ENCODE measurements at places on chromosomes 5 and 9.
A peak's percentile ranks its signal among the peaks of the same experiment; 100 is the strongest.

DNA sequence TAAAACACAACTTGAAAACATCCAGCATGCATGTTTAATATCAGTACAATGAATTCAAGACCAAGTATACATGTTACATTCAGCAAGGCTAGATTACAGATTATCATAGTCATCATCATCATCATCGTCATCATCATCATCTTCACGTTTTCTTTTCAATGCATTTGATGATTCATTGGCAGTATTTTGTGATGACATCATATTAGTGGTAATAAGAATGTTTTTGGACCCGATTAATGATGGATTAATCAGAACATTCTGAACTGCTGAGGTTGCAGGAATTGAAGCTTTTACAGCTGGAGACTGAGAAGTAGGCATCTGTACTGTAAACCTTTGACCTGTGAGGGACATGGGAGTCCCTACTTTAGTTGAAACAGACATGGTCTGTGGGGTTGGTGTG, 4.5 kb downstream of the AK6 start:
- no peak for DNase-seq

DNA sequence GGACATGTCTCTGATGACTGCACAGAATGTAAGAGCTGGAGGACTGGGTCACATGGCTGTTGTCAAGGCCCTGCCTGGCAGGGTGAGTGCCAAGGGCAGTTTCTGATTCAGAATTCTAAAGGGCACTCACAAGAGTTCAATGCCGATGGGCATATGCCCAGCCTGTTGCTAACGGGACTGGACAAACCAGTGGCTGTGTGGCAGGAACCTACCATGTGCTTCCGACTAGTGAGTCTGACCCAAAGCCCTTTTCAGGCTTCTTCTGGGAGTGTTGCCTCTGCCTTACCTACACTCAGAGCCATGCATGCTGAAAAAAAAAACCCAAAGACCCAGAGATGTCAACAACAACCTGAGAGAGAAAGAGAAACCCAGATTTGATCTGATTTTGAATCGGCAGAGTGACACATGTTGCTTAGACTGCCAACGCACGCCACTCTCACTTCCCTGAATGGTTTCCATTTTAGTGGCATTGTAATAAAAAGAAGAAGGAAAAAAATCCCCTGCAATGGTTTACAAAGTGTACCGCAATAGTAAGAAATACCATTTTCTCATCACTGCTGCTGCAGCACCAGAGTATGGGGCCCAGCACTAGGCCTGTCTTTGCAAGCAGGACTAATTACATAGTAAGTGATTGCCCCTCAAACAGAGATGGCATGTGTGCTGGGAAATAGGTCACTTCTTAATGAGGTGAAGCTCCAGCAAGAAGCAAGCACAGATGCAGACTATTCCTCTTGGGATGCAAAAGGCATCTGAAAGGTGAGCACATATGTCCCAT, 194.3 kb downstream of the PALM2AKAP2 start:
- no peak for DNase-seq

DNA sequence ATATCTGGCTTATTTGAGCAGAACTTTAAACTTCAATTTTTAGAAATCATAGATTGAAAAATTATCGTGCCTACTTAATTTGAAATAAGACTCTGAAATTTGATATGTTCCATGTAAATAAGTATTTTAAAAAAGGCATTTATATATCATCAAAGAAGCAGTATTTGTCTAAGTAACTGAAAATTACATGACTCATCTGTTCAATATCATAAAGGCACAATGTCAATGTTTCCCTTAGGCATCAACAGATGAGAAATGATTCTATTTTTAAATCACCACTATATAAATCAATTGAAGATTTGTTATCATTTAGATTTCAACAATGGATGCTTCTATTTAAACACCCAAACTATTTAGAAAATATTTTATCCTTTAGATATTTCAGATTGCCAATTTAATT, 142.9 kb upstream of the POU5F2 start:
- no peak for DNase-seq

DNA sequence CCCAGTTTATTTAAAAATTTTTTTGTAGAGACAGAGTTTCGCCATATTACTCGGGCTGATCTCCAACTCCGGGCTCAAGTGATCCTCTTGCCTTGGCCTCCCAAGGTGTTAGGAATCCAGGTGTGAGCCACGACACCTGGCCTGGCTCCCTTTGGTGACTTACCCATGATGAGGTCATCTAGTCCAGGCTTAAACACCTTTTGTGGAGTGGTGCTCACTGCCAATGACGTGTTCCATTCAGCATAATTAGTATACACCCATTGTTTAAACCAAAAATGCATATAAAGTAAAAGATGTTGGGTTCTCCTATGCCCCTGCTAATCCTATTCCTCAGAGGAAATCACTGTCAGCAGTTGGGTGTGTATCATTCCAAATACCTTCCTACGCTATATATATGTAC, 91.0 kb downstream of the HSPA4 start:
- no peak for DNase-seq

DNA sequence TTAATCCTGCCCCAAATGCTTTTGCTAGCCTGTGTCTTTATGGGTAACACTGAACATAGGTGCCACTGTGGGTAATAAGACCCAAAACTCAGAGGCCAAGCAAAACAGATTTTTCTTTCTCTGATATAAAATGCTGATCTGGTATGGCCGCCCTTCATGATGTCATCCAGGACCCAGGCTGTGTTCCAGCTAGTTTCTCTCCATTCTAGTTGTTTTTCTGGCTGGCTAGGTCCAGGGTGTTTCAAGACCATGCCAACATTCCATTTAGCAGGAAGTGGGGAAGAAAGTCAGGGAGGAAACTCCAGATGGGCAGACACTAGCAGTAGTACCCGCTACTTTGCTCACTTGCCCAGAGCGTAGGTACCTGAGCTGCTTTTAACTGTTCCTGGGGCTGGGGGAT, 183.9 kb upstream of the OTULINL start:
- DNase-seq = no peak

DNA sequence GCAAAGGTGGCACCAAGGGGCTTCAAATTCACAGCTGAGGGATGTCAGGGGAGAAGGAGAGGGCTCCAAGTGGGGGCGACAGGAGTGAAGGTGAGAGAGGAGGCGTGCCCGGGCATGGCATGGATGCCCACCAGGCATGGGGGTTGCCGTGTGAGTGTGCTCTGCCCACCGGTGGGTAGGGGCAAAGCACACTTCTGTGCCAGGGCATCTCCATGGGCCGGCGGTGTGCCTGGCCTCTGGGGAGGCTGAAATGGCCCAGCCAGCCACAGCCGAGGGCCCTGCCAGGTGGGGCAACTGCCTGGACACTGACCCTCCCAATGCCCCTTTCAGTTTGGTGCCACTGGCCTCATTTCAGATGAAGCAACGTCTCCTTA, 14.0 kb upstream of the RNU6ATAC start:
- no peak for DNase-seq

GRCh38 chr5:107368615-107369014, 302.1 kb downstream of the EFNA5 start:
- DNase-seq = no peak

DNA sequence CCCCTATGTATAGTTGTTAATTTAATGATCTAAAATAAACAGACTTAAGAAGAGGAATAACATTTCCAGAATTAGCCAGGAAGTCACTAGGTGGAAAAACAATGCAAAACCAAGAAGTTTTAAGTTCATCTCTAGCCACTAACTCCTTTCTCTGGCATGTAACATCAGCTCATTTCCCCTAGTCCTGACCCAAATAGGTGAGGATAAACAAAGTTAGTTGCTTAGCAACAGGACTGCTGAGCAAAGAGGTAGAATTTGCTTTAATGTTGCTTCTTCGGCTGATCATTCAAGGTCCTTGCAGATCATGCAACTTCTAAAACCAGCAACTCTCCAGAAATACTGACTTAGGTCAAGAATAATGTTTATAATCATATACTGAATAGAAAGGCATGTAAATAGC, 675.8 kb downstream of the CETN3 start:
- no peak for DNase-seq

DNA sequence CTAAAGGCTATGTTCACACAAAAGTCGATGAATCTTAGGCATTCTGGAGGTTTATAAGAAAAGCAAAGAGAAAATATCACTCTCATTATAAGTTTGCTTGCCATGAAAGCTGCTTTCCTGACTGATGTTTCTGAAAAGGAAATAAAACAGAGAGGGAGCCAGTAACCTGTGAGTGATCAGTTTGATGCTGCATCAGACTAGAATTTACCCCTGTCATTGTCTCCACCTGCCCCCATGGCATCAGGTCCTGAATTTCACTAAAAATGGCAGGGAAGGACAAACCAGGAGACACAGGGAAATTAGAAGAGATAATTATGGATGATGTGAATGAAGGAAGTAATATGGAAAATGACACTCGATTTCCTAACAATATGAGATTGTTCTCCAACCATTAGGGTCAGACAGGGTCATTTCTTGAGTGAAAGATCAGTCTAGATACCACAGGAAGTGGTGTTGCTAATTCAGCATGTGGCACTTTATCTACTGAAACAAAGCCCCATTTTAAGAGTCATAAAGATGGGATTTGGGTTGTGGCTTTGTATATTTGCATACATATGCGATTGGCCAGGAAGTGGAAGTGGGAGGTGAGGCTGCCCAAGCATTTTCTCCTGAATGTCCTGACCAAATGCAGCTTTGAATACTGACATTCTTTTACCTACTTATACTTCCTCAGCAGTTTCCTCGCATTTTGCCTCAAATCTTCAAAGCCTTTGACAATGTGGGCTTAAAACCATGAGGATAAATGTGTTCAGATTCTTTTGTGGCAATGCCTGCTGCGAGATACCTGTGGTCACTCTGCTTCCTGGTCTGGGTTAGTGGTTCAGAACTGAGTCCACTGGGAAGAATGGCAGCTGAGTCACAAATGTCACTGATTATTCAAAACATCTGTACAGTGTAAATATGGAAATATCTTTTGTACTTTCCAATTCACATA, 29.7 kb downstream of the MEGF10 start:
- no peak for DNase-seq

- no peak for DNase-seq
Measured at GRCh38 chr5:136676685-136677084, 311.3 kb upstream of the TRPC7 start.

- DNase-seq = no peak
Measured at GRCh38 chr9:137099231-137099630, 12.4 kb downstream of the MAN1B1 start.

- DNase-seq = peak; percentile 0
Measured at GRCh38 chr5:155189981-155190380, 176.4 kb downstream of the KIF4B start.

DNA sequence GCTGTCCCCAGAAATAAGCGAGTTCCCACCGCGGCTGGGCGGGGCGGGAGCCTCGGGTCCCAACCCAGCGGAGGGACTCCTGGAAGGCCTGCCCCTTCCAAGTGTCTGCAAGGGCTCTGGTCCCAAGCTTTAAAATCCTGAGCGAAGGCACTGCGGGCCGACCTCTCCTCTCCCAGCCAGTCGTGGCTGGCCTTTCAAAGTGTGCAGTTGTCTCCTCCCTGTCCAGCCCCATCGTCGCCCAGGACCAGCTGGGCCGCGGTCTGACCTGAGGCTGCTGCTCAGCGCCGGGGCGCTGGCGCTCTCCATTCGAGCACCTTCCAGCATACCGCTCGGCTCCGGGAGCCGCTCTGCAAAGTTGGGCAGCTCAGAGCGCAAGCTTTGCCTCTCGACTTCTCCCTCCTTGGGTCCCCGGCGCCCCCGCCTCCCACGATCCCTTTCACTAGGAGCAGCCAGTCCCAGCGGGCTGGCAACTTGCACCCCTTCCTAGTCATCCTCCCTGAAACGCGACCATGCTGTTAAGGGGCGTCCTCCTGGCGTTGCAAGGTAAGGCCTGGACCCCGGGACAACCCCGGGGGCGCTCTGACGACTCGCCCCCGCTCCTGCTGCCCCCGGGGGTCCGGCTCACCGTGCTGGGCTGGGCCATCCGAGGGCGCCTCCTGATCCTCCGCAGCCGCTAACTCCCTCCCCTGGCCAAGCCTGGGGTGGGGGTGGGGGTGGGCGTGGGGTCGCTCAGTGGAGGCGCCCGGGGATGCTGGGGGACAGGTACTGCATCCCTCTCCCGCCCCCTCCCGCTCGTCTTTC, at the start of gene MAMDC2:
MAMDC2 (plus strand) TSS at position 160 of the 801 bp plus-strand sequence; CDS start at position 510, 350 bp downstream.
- DNase-seq = no peak

DNA sequence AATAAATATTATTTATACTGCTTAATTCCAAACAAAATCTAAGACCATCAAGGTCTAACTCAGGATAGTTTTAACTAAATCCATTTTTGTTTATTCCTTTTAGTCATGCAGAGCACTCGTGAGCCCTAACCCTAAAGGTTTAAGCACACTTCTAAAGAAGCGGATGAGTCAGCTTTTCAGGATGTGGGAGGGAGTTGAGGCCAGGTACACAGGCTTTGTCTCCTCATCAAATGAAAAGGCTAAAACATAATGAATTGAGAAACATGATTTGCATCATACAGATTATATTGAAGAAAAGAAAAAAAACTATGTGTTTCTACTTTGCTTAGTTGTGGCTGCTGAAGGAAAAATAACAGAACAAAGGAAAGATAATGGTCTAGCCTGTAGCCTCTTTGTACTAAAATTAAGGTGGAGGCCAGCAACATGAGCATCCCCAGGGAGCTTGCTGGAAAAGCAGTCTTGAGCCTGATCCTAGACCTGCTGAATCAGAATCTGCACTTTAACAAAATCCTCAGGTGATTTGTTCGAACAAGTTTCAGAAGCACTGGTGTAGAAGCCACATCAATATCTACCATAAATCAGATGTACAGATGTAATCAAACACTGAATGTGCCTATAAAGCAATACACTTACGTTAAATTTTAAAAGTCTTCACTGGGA, 21.1 kb upstream of the ISCA1 start:
- no peak for DNase-seq

GRCh38 chr9:16214677-16215352, 655.7 kb downstream of the BNC2 start:
- DNase-seq = no peak

DNA sequence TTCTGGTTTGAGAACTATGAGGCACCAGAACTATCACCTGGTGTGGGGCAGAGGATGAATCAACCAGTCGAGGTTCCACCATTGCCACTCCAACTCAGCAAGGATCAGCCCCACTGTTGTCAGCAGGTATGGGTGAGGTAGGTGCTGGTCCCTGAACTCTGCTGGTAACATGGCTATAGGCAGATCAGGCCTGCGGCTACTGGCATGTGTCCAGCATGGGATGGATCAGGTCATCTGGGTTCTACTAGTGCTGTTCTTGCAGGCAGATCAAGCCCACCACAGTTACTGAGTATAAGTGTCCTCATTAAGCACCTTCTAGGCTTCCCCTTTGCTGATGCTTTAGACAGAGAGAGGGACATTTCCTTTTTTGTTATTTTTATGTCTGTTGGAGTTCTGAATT, 71.7 kb downstream of the GABRA6 start:
- DNase-seq = no peak
